ENCODE measurements at places on chromosomes 12 and 14. TPM values are rescaled to one million over a fixed set of nuclear protein-coding genes. Genes with fewer than 3 reads are reported as not detected.

Gene TDRD9
- 8.8 TPM for total RNA-seq

Gene TMCC3
- 10.7 TPM for total RNA-seq

DNA sequence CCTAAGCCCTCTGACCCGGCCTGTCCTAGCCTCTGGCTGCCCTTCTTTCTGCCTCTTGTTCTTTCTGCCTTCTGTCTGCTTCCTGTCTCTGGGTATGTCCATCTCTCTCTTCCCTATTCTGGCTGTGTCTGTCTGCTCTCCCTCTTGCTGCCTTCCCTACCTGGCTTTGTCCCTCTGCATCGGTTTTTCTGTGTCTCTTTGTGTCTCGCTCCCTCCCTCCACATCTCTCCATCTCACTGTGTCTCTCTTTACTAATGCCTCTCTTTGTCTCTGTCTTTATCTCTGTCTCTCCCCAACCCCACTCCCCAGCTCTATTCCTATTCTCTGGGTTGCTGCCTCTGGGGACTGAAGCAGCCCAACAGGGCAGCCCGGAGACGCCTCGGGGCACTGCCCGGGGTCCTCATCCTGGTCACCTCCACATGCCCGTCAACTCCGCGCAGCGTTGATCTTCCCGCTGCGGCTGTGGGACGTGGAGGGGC, 10.1 kb downstream of the SHMT2 start:
- no peak for DNase-seq
- H3K27me3 ChIP-seq, result peaks cover 24% of the 10 kb centered on the region
- peak overlapping the region; percentile 51 for H3K4me3 ChIP-seq
- H3K36me3 ChIP-seq, result peaks cover 5% of the 10 kb centered on the region
- no peak overlapping the region for H3K27ac ChIP-seq

DNA sequence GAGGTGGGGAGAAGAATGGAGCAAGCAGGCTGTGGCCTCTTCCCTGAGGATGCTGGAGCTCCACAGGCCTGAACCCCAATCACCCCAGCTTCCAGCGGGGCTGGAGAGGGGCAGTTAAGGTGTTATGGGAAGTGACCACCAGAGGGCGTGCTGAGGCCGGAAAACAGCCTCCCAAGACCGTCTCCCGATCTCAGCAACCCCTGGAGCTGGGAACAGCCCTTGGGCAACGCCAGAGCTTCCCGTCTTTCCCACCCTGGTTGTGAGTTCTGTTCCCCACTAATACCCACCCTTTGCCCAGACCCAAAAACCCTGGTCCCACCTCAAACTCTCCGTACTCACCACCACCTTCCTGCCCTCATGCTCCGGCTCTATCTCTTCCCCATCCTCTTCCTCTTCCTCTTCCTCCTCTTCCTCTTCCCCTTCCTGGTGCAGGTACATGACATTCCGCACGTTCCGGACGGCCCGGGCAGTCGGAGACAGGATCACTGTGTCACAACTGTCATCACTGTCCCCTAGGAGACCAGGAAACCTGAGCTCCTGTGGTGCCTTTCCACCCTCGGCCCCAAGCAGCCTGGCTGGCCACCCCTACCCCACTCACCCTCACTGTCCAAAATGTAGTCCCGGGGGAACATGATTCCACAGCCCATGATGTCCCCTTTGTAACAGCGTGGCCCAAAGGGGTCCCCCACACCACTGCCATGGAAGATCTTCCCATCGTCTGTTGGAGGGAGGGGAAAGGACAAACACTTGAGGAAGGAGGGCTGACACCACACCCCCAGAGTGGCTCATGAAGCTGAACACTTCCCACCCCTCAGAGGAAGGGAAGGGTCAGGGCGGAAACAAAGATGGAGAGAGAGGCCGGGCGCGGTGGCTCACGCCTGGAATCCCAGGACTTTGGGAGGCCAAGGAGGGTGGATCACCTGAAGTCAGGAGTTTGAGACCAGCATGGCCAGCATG, 12.9 kb downstream of the SPRYD3 start:
- H3K4me1 ChIP-seq, result peaks cover 86% of the 10 kb centered on the region
- peak; percentile 93 for DNase-seq
- H3K36me3 ChIP-seq, result peaks cover 100% of the 10 kb centered on the region
- no peaks in the 10 kb centered on the region for H3K27me3 ChIP-seq

- no peaks in the 10 kb centered on the region for H3K36me3 ChIP-seq
- no peaks in the 10 kb centered on the region for H3K4me1 ChIP-seq
Observed at GRCh38 chr12:17357396-17357795, 732.6 kb downstream of the RERGL start.

Gene DDN
- not detected for total RNA-seq

GRCh38 chr14:99377951-99378350, 102.7 kb downstream of the SETD3 start:
- no peak overlapping the region for H3K4me3 ChIP-seq
- DNase-seq, result no peak
- H3K4me1 ChIP-seq, result no peaks in the 10 kb centered on the region
- H3K27ac ChIP-seq, result no peak overlapping the region

DNA sequence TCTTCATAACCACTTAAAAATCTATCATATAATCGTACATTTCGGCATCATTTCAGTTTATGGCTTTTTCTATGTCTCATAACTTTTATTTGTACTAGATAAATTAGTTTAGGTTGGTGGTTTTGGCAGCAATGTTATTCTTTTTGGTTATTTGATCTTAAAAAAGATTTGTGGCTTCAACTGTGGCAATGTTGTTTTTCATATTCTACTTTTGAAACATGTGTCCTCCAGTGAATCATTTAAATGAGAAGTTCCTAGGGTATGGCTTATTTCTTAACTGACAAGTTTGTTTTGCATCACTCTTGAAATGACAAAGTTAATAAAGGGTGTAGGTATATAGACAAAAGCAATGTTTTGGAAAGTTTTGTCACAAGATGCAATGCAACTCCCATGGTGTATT, 11.1 kb upstream of the KITLG start:
- peaks cover 7% of the 10 kb centered on the region for H3K36me3 ChIP-seq
- H3K27ac ChIP-seq, result no peak overlapping the region
- no peak for DNase-seq
- no peak overlapping the region for H3K4me3 ChIP-seq

Gene CPNE8
- 36.5 TPM for total RNA-seq

Gene TAS2R46
- 4.1 TPM for total RNA-seq

DNA sequence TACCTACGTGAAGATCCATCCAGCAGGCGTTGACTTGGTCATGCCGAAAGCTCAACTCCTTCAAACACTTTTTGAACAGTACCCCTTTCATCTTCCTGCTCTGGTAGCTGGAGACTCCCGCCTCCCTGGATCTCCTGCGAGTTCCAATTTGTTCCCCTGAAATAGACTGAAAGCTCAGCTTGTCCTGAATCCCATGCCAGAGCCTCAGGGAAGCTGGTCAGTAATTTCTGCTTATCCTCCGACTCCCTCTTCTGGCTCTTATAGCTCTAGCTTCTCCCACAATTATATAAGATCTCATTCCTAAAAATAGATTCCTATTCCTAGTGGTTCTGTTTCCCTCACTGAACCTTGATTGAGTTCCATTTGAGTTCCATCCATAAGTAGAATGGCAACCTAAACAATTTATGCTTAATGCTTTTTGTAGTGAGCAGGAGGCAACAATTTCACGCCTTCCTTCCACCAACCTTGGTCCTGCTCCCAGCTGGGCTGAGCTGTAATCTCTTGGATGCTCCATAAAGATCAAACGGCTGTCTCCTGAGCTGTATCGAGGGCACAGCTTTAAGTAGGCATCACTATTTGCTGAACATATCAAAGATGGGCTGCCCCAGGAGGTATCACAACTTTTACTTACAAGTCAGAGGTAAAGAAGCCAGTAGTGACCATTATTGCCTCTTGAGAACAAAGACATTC, 8.0 kb upstream of the TMEM132C start:
- H3K27me3 ChIP-seq, result no peaks in the 10 kb centered on the region
- H3K36me3 ChIP-seq, result no peaks in the 10 kb centered on the region
- H3K4me1 ChIP-seq, result no peaks in the 10 kb centered on the region
- H3K27ac ChIP-seq, result no peak overlapping the region
- H3K4me3 ChIP-seq, result no peak overlapping the region
- DNase-seq, result peak; percentile 49

Gene MIP
- not detected for total RNA-seq

Gene RNASE11
- not detected for total RNA-seq

Gene TOMM20L
- not detected for total RNA-seq

DNA sequence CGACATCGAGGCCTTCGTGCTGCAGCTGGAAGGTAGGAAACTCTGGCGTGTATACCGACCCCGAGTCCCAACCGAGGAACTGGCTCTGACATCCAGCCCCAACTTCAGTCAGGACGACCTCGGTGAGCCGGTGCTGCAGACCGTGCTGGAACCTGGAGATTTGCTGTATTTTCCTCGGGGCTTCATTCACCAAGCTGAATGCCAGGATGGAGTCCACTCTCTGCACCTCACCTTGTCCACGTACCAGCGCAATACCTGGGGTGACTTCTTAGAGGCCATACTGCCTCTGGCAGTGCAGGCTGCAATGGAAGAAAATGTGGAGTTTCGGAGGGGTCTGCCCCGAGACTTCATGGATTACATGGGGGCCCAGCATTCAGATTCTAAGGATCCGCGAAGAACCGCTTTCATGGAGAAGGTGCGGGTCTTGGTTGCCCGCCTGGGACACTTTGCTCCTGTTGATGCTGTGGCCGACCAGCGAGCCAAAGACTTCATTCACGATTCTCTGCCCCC, 1.4 kb downstream of the RIOX1 start:
- H3K4me1 ChIP-seq, result peaks cover 43% of the 10 kb centered on the region
- no peak overlapping the region for H3K27ac ChIP-seq
- H3K36me3 ChIP-seq, result peaks cover 3% of the 10 kb centered on the region
- H3K4me3 ChIP-seq, result peak overlapping the region; percentile 93

DNA sequence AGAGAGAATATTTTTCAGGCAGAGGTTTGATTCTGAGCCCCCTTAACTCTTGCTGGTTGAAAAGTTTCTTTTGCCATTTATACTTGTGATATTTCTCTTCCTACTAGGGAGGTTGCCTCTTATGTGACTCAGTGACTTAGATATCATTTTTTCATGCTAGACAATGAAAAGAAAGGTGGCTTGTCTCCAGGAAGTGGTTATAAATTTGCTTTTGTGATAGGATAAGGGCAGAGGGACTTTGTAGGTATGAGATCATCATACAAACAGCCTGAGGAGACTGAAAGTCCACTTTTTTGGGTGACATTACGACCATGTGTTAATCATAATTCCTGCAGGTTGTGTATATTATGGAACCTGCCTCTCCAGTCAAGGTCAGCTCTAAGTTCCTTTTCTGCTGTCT, 35.8 kb downstream of the ACSM4 start:
- no peaks in the 10 kb centered on the region for H3K4me1 ChIP-seq
- H3K4me3 ChIP-seq, result no peak overlapping the region
- no peak overlapping the region for H3K27ac ChIP-seq
- DNase-seq, result no peak
- no peaks in the 10 kb centered on the region for H3K36me3 ChIP-seq
- no peaks in the 10 kb centered on the region for H3K27me3 ChIP-seq

GRCh38 chr14:105989566-105990302, 463.4 kb downstream of the TMEM121 start:
- H3K4me3 ChIP-seq, result no peak overlapping the region
- H3K27ac ChIP-seq, result no peak overlapping the region
- H3K4me1 ChIP-seq, result no peaks in the 10 kb centered on the region
- no peaks in the 10 kb centered on the region for H3K27me3 ChIP-seq
- no peak for DNase-seq
- no peaks in the 10 kb centered on the region for H3K36me3 ChIP-seq

DNA sequence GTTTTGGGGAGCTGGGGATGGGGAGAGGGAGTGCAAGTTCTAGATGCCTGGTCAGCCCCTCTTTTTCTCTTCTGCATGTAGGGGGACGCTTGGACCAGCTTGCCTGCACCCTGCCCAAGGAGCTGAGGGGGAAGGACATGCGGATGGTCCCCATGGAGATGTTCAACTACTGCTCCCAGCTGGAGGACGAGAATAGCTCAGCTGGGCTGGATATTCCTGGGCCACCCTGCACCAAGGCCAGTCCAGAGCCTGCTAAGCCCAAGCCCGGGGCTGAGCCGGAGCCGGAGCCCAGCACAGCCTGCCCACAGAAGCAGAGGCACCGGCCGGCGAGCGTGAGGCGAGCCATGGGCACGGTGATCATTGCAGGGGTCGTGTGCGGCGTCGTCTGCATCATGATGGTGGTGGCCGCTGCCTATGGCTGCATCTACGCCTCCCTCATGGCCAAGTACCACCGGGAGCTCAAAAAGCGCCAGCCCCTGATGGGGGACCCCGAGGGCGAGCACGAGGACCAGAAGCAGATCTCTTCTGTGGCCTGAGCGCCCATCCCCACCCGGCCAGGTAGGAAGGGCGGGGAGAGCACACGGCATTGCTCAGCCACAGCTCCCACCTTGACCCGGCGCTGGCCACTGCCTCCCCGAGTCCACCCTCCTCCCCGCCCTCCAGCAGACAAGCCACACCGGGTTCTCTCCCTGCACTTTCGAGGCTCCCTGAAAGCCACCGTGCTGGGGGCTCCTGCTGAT, 14.0 kb downstream of the LRTM2 start:
- H3K27ac ChIP-seq, result no peak overlapping the region
- no peaks in the 10 kb centered on the region for H3K36me3 ChIP-seq
- peaks cover 13% of the 10 kb centered on the region for H3K4me1 ChIP-seq
- H3K27me3 ChIP-seq, result no peaks in the 10 kb centered on the region

GRCh38 chr14:95741781-95742180, 27.9 kb upstream of the TCL1A start:
- no peak overlapping the region for H3K4me3 ChIP-seq
- H3K27ac ChIP-seq, result no peak overlapping the region
- no peaks in the 10 kb centered on the region for H3K4me1 ChIP-seq
- DNase-seq, result no peak

DNA sequence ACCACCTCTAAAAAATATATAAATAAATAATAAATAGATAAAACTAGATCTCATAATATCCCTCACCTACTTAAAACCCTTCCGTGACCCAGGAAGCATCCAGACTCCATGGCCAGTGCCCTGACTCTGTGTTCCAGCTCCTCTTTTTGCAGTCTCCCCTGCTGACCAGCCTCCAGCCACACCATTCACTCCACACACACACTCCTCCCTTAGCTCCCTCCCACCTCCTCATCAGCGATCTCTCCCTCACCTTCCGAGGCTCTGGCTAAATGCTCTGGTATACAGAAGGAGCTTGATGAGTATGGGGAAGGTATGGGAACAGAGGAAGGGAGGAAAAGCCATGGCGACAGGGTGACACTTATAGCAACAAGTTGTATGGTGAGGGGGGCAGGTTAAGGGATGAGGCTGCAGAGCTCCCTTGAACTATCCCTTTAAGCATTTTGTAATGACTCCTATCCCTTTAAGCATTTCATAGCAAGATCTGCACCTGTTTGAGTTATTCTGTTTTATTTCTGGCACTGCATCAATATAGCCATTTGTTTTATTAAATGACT, 26.1 kb upstream of the EIF4B start:
- H3K4me3 ChIP-seq, result no peak overlapping the region
- no peak overlapping the region for H3K27ac ChIP-seq
- H3K4me1 ChIP-seq, result no peaks in the 10 kb centered on the region
- H3K27me3 ChIP-seq, result no peaks in the 10 kb centered on the region
- no peak for DNase-seq

Gene RBP5
- total RNA-seq, result not detected

Gene NPFF
- total RNA-seq, result not detected
